ENCODE measurements at places on chromosomes 6 and 20. TPM values are rescaled to one million over a fixed set of nuclear protein-coding genes. Genes with fewer than 3 reads are reported as not detected.

The PROKR2 gene
- not detected for total RNA-seq

The CD24 gene
- total RNA-seq, result 17.6 TPM

The FAM83C gene
- not detected for total RNA-seq

The VSX1 gene
- not detected for total RNA-seq

GRCh38 chr6:90584636-90585255 is 2.1 kb downstream of the MAP3K7 start:
- H3K4me1 ChIP-seq, result peaks cover 3% of the 10 kb centered on the region
- peak overlapping the region; percentile 77 for H3K4me3 ChIP-seq
- no peak overlapping the region for H3K27ac ChIP-seq
- H3K27me3 ChIP-seq, result no peaks in the 10 kb centered on the region

DNA sequence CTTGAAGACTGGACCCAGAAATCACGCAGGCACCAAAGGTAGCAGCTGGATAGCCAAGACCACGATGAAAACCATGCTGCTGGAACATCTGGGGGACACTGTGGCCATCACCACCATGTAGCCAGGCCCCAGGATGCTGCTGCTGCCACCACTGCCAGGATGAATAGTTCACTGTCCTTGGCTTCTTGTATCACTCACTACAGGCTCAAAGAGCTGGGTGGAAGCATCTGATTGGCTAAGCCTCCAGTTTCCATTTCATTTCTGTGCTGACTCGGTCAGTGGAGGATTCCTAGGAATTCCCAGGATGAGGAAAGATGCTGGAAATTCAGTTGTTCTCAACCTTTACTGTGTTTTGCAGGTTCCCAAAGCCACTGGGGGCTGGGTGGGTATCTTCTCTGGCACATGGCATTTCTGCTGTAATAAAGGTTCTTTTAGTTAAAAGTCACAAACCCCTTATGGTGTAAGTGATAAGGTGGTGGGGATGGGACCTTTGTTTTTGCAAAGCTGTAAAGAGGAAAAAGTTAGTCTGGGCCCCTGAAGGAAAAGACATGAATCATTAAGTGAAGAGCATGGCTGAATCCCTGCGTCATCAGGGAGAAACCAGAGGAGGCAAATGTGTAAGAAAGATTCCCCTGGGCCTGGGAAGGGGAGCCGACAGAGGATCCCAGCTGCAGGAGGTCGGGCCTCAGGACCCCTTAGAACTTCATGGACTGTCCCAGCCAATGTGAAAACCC is 75.6 kb upstream of the RNF24 start:
- no peaks in the 10 kb centered on the region for H3K4me1 ChIP-seq
- no peak for DNase-seq
- H3K27ac ChIP-seq, result no peak overlapping the region
- no peak overlapping the region for H3K4me3 ChIP-seq

- no peak for DNase-seq
- H3K4me3 ChIP-seq, result no peak overlapping the region
- no peaks in the 10 kb centered on the region for H3K27me3 ChIP-seq
- 0 out of 2 replicates have a peak, but pooled peaks cover 6% of the 10 kb centered on the region for H3K36me3 ChIP-seq
Measured at GRCh38 chr6:106613590-106613989, 15.7 kb downstream of the RTN4IP1 start.

- H3K4me1 ChIP-seq, result peaks cover 4% of the 10 kb centered on the region
- no peak overlapping the region for H3K27ac ChIP-seq
- DNase-seq, result peak; percentile 26
- no peak overlapping the region for H3K4me3 ChIP-seq
- no peaks in the 10 kb centered on the region for H3K36me3 ChIP-seq
- no peaks in the 10 kb centered on the region for H3K27me3 ChIP-seq
Measured at GRCh38 chr6:82144007-82144851, 103.3 kb downstream of the IBTK start.

- no peak overlapping the region for H3K4me3 ChIP-seq
- no peak for DNase-seq
- H3K36me3 ChIP-seq, result no peaks in the 10 kb centered on the region
- peaks cover 9% of the 10 kb centered on the region for H3K4me1 ChIP-seq
- no peaks in the 10 kb centered on the region for H3K27me3 ChIP-seq
- H3K27ac ChIP-seq, result no peak overlapping the region
Measured at GRCh38 chr6:107823047-107823557, 1.0 kb downstream of the SCML4 start.
